ENCODE measurements at places on chromosomes 13 and 19.

DNA sequence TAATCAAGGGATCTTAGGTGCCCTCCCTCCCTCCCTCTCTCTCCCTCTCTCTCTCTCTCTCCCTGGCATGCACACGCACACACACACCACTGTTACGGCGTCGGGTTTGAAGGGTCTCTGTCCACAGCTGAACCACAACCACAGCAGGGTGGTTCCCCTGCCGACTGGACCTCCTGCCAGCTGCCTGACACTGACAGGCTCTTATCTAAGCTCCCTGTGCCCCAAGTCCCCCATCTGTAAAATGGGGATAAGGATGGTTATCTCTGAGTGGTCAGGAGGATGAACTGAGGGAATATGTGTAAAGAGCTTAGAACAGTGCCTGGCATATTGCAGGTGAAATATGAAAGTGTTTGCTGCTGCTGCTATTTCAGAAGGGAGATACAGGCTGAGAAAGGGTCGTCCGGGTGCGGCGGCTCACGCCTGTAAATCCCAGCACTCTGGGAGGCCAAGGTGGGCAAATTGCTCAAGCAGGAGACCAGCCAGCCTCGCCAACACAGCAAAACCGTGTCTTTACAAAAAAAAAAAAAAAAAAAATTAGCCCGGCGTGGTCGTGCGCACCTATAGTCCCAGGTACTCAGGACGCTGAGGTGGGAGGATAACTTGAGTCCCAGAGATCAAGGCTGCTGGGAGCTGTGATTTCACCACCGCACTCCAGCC is 852 bp upstream of the SHISA7 start:
- DNase-seq, result no peak

DNA sequence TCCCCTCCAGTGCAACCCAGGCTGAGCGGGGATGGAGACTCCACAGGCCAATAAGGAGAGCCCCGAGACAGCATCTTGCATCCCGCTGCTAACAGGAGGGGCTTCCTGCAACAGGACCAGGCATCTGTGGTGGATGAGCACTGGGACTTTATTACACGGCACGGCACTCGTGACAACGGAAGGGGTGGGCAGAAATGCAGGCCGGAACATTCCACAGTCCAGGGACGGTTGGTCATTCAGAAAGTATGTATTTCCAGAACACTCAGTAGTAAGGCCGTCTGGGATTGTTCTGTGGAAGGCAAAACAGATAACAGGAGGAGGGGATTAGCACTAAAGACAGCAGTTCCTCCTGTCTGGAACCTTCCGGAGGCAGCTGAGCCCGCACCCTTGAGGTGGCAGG is 3.3 kb upstream of the TM6SF2 start:
- no peak for DNase-seq

DNA sequence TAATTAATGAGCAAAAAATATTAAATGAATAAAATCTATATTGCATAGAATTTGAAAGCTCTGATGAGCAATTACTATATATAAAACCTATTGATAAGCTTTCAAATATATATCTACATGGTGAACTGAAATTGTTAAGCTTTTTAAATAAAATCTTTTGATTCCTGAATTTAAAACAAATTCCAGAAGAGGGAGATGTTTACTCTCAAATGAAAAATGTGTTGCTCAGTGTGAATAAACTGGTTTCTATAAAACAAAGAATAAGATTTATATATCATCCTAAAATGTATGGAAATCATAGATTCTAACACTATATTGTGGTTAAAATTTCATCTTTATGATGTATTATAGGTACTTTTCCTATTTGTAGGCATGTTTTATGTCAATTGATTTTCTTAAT is 171.5 kb upstream of the SLITRK6 start:
- DNase-seq, result no peak

- DNase-seq, result no peak
Observed at GRCh38 chr13:94657167-94657566, 55.2 kb downstream of the SOX21 start.

GRCh38 chr19:18701250-18701608 is 17.7 kb downstream of the CRTC1 start:
- no peak for DNase-seq

GRCh38 chr13:84873951-84874350 is 925.3 kb downstream of the SLITRK6 start:
- DNase-seq, result no peak

GRCh38 chr13:112969692-112970338 is 801 bp downstream of the MCF2L start:
- no peak for DNase-seq
